ENCODE measurements at places on chromosomes 5 and 9. TPM values are rescaled to one million over a fixed set of nuclear protein-coding genes. Genes with fewer than 3 reads are reported as not detected.
A peak's percentile ranks its signal among the peaks of the same experiment; 100 is the strongest.

- DNase-seq = no peak
These were observed 40.2 kb downstream of the STARD4 start for GRCh38 chr5:111472096-111472495.

GRCh38 chr5:126461838-126462237 is 38.6 kb downstream of the GRAMD2B start:
- DNase-seq = no peak

- DNase-seq = no peak
These were observed 6.8 kb upstream of the ANKRD33B start for GRCh38 chr5:10556893-10557746.

DNA sequence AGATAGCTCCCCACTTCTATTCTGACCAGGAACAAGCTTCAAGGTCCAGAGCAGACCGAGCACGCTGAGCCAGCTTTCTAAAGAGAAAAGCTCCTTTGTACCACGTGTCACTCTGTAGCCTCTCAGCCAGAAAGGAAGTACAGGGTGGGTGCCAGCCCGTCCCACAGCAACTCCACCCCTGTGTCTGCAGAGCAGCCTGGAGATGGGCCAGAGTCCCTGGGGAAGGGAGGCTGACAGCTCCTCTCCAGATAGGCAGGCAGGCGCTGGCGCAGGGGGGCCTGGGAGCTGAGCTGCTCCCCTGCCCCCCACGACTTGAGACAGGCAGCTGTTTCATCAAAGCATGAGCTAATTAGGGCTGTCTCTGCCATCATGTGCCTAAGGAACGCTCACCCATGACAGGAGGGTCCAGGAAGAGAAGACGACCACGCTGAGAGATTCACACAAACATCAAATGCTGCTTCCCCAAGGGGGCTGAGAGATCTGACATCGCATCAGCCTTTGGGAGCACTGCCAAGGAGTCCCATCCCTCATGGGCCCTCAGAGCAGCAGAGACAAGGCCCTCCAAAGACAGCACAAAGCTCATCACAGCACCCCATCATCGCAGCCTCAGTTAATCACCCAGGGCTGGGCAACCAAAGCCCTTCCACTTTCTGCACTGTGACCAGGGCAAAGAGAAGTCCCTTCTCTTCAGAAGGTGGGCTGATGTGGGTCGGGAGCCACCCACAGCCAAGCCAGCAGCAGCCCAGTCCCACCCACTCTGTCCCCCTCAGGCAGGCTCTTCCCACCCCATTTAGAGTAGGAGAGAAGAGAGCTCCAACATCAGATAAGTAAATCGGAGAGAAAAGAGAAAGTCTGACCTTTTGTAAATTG is 78.5 kb upstream of the LRRTM2 start:
- DNase-seq = peak; percentile 62

DNA sequence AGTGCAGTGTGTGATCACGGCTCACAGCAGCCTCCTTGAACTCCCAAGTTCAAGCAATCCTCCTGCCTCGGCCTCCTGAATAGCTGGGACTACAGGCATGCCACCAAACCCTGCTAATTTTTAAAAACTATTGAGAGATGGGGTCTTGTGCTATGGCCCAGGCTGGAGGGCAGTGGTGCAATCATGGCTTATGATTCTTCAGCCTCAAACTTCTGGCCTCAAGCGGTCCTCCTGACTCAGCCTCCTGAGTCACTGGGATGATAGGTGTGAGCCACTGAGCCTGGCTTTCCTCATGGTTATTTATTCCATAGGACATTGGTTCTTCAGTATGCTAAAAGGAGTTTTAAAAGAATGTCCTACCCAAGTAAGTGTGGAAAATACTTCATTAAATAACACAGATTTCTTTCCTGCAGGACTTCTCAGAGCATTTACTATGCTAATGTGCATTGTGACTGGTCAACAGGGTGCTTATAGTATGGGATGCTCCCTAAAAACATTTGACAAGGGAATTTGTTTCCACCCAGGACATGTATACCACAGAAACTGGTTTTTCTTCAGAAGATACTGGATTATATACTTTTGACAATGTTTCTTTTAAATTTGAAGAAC is 11.2 kb upstream of the NCS1 start:
- no peak for DNase-seq

GRCh38 chr5:32023816-32024215 is 150.3 kb downstream of the GOLPH3 start:
- no peak for DNase-seq

GRCh38 chr5:133266527-133266878 is 214.7 kb downstream of the HSPA4 start:
- DNase-seq = no peak

GRCh38 chr5:139763280-139763929 is 32.2 kb upstream of the PSD2 start:
- DNase-seq = no peak

DNA sequence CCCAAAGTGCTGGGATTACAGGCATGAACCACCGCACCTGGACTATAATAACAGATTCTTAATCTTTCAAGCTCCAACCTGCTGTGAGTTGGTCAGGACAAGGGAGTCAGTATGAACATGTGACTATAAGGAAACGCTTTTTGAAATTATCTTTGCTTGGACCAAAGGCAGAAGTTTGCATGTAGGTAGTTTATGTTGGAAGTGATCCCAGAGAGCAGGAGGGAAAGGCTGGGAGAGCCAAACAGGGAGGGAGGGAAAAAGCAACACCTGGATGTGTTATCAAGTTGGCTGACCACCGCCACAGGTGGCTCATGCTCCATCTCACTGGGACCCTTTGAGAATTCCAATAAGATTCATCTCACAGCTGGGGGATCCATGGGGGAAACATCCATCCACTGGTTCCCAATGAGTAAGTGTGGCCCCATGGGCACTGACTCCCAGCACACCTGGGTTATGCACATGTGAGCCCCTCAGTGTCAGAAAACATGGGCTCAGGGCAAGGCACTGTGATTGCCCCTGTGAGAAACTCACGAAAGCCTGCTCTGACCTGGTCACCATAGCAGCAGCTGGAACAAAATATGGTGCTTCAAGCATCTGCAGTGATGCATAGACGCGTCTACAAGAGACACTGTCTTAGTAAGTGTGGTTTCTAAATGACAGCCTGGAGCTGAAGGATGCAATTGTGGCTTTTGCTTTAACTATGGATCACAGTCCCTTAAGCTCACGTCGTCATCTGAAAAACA is 62.1 kb downstream of the ARSB start:
- DNase-seq = no peak

- no peak for DNase-seq
These were observed 59.7 kb downstream of the COL23A1 start for GRCh38 chr5:178530526-178530925.

GRCh38 chr9:29214154-29214689 is 1640.9 kb upstream of the C9orf72 start:
- DNase-seq = peak; percentile 76

DNA sequence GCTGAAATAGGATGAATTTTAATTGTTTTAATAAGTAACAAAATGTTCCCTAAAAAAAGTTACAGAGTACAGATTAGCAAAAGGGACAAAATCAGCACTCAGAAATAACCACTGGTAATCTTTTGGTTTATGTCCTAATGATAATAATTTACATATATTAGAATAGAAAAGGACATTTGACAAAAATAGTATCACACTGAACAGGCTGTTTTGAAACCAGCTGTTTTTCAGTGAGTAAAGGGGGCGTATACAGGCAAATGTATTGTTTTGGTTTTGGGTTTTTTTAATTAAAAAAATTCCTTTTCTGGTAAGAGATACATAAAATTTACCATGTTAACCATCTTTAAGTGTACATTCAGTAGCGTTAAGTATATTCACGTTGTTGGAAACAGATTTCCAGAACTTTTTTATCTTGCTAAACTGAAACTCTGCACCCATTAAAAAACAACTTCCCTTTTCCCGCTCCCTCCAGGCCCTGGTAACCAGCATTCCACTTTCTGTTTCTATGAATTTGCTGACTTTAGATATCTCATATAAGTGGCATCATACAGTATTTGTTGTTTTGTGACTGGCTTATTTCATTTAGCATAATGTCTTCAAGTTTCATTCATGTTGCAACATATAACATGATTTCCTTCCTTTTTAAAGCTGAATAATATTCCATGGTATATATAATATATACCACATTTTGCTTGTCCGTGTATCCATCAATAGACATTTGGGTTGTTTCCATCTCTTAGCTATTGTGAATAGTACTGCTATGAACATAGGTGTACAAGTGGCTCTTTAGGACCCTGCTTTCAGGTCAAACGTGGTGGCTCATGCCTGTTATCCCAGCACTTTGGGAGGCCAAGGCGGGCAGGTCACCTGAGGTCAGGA is 20.6 kb upstream of the LARP1 start:
- DNase-seq = no peak

DNA sequence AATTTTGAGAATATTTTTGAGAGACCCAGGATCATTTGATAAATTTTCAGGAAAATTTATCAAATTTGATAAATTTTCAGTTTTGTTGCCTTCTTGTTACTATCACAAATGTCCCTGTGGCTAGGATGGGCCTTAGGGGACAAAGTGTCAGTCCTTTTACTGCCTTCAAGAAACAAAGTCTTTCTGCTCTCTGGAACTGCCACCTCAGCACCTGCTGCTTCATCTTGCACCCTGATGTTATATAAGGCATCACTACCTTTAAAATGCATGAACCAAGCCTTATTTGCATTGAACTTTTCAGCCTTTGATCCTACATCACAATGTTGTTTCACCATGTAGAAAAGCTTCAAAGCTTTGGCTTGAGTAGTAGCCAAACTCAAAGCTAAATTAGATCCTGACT is 123.0 kb upstream of the CNTLN start:
- DNase-seq = no peak

GRCh38 chr5:74810915-74811314 is 43.9 kb downstream of the NSA2 start:
- DNase-seq = no peak

DNA sequence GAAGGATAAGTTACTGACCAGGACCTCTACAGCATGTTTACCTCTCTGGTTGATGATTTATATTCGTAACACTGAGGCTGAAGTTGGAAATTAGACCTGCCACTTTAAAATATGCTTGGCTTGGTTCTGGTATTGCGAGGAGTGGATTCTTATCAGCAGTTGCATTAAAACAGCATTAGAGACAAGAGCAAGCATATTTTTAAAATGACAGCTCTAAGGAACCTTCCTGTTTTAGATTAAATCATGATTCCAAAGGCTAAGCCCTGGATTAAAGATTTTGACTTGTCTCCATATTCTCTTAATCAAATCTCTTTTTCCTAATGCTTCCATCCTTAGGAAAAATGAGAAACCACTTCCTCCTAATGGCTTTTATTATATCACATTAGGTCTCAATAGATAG is 277.8 kb downstream of the KCTD16 start:
- DNase-seq = no peak

GRCh38 chr9:31140316-31140715 is 1244.1 kb upstream of the ACO1 start:
- peak; percentile 22 for DNase-seq

DNA sequence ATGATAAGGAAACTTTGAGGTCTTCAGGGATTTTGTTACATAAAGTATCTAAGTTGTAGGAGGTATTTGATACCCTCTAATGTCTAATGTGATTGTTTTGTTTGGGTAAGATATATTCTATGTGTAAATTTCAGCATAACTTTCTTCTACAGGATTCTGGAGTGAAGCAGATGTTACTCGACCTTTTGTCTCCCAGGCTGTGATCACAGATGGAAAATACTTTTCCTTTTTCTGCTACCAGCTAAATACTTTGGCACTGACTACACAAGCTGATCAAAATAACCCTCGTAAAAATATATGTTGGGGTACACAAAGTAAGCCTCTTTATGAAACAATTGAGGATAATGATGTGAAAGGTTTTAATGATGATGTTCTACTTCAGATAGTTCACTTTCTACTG is 6.0 kb downstream of the MRPS30 start:
- no peak for DNase-seq

DNA sequence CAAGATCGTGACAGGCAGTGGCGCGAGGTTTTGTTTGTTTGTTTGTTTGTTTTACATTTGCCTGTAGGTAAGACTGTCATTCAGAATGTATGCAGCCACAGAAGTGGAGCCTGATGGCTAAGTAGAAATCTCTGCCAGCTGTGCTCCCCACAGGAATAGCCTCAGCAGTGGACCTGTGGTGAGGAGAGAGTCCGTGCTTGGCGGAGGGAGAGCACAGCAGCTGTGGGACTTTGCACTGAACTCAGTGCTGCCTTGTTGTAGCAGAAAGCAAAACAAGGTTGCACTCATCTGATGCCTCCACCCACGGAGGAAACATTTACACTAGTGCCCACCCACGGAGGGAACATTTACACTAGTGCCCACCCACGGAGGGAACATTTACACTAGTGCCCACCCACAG is 4.4 kb upstream of the ZNF782 start:
- no peak for DNase-seq

The IQGAP2 gene
- 10.8 TPM for total RNA-seq

The ENTPD2 gene
- total RNA-seq = not detected

The FCN1 gene
- not detected for total RNA-seq

The OR1Q1 gene
- total RNA-seq = not detected

The IGFBPL1 gene
- total RNA-seq = 24.2 TPM

The S100Z gene
- 0.45 TPM for total RNA-seq

The DHX29 gene
- 17.2 TPM for total RNA-seq
